Naive thymus-derived CD4-positive, alpha-beta T cell (primary cell): ENCODE measurements at places on chromosomes 1 and 21. TPM values are rescaled to one million over a fixed set of nuclear protein-coding genes. Genes with fewer than 3 reads are reported as not detected.
A peak's percentile ranks its signal among the peaks of the same experiment; 100 is the strongest.

GRCh38 chr1:192601143-192601542 lies 25.6 kb downstream of the RGS1 start:
- DNase-seq: no peak

- peak; percentile 10 for DNase-seq
Observed at GRCh38 chr1:13759072-13759471, 59.1 kb downstream of the PRDM2 start.

GRCh38 chr1:204426971-204427701 lies 15.5 kb upstream of the PPP1R15B start:
- no peak for DNase-seq

GRCh38 chr1:50111503-50111902 lies 2.8 kb downstream of the ELAVL4 start:
- no peak for DNase-seq

The RPTN gene
- total RNA-seq: not detected

- no peak for DNase-seq
Observed at GRCh38 chr1:93196591-93196990, 16.1 kb downstream of the CCDC18 start.

The KRTAP10-12 gene
- total RNA-seq: not detected

The KISS1 gene
- total RNA-seq: not detected

DNA sequence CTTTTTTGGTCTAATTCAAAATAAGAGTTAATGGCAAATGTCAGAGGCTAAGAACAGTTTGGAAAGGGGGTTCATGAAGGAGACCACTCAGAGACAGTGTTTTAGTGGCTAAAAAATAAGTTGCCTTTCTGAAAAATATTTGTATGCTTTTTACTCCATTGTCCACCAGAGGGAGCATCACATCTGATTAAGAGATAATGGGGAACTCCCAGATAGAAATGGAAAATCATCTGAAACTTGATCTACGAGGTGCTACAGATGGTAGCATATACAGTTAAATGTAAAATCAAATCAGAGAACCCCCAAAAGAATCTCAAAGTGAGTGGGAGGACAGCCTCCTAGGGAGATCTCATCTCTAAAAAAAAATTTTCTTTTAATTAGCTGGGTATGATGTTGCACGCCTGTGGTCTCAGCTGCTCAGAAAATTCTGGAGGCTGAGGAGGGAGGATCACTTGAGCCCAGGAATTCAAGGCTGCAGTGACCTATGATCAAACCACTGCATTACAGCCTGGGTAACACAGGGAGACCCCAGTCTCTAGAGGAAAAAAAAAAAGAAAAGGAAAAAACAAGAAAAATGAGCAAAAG lies 9.7 kb downstream of the SMYD3 start:
- peak; percentile 74 for DNase-seq

GRCh38 chr1:73564294-73564693 lies 633.7 kb downstream of the LRRIQ3 start:
- no peak for DNase-seq

DNA sequence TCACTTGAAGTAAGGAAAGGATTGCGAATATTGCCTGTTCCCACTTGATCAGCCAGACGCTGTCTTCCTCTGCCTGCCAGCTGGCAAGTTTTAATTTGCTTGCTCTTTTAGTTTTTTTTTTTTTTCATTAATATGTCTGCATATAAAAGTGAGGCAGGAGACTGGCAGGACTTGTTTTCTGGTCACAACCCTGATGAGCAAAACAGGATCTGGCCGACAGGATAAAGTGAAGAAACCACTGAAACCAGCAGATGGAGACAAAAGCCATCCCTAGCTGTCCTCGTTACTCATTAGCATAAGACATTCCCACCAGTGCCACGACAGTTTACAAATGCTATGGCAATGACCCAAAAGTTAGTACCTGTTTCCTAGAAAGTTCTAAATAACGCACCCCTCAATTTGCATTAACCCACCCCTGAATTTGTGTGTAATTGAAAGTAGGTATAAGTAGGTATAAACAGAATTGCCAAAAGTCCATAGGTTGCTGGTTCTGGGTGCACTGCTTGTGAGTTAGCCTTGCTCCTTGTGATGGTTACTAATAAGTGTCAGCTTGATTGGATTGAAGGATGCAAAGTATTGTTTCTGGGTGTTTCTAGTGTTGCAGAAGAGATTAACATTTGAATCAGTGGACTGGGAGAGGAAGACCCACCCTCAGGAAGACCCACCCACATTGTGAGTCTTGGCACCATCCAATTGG lies 60.8 kb downstream of the ZNF684 start:
- no peak for DNase-seq
